ENCODE measurements at places on chromosomes 13 and 19.
A peak's percentile ranks its signal among the peaks of the same experiment; 100 is the strongest.

- no peak for DNase-seq
Observed at GRCh38 chr13:84606616-84607015, 724.3 kb upstream of the SLITRK1 start.

DNA sequence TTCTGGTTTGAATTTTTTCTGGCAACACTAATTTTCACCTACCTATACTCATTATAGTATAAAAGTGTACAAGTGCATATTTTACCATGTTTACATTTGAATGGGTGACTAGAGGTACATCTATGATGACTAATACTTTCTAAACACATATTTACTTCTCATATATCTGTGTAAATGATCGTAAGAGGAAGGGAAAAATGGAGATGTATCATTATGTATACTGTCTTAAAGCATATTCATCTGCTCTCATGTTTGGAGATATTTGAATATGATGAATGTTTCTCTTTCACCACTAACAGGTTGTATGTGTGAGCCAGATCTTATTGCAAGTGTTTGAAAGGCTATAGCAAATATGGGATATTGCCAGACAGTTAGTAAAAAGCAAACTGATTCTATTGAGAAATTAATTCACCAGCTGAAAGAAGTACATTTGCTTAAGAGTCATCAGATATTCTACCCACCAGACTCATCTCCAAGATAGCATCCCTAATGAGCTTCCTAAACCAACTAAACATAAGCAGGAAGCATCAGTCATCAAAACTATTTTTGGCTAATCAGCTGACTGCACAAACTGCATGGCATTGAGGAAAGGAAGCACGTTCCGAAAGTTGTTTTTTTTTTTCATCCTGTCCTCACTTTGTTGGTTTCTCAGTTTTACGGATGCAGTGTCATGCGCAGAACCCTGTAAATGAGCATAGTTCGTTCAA is 738.2 kb downstream of the GPC5 start:
- no peak for DNase-seq

- peak; percentile 8 for DNase-seq
Observed at GRCh38 chr13:113153810-113154748, 4.4 kb upstream of the PROZ start.

DNA sequence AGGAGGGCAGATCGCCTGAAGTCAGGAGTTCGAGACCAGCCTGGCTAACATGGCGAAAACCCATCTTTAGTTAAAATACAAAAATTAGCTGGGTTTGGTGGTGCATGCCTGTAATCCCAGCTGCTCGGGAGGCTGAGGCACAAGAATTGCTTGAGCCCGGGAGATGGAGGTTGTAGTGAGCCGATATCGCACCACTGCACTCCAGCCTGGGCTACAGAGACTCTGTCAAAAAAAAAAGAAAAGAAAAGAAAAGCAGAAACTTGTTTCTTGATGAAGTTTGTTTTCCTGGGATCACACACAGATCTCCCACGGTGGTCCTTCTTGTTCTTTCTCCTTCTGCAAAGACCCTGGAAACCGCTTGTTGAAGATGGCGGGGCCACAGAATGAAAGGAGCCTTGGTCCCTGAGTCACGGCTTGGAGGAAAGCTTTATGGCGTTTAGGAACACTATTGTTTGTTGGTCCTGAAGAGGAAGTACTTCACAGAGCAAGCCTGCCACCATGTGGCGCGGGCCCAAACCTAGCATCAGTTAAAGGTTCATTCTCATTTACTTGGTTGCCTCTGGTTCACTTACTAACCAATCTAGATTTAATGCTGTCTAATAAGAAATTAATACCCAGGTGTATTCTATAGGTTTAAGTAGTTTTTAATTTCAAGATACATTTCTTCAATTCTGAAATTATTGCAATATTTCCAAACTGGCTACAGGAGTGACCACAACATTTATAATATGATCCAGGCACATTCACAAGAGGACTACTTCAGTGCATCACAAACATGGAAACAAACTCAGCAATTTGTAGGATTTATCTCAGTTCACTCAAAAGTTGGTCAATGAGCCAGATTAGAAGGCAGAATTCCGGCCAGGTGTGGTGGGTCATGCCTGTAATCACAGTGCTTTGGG is 21.3 kb upstream of the ARL11 start:
- DNase-seq: peak; percentile 83

DNA sequence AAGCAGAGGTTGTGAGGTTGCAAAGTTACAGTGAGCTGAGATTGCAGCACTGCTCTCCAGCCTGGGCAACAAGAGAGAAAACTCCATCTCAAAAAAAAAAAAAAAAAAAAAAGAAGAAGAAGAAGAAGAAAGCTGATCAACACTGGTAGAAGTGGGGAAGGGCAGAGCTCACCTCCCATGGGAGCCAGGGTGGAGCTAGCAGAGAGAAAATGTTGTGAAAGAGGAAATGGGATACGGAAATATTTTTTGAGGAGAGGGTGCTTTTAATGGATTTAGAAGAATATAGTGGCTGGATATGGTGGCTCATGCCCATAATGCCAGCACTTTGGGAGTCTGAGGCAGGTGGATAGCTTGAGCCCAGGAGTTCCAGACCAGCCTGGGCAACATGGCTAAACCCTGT is 6.8 kb downstream of the GPR42 start:
- no peak for DNase-seq

DNA sequence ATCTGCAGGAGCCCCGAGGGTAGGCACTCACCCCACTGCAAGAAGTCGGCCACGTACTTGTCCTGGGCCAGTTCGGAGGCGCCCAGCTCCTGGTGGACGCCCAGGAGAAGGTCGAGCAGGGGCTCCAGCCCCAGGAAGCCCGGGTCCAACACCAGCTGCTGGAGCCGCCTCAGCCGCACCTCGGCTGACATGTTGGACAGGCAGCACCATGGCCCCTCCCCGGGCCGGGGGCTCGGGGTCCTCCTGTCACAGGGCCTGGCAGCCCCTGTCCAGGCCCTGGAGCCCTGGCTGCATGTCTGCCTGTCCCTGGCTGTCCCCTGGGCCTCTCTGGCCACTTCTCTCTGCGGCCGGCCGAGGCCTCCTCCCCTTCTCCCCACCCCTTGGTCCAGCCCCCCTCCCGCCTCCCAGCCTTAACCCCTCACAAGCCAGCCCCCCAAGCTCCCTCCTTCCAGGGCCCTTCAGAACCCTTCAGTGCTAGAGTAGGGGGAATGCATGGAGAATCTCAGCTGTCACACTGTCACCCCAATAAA is at the start of gene DMPK:
DMPK (minus strand) TSS at position 329 of the 530 bp plus-strand sequence; CDS start at position 191, 138 bp downstream.
- DNase-seq: no peak

- DNase-seq: no peak
Observed at GRCh38 chr13:43389983-43390382, 366.6 kb downstream of the DNAJC15 start.

DNA sequence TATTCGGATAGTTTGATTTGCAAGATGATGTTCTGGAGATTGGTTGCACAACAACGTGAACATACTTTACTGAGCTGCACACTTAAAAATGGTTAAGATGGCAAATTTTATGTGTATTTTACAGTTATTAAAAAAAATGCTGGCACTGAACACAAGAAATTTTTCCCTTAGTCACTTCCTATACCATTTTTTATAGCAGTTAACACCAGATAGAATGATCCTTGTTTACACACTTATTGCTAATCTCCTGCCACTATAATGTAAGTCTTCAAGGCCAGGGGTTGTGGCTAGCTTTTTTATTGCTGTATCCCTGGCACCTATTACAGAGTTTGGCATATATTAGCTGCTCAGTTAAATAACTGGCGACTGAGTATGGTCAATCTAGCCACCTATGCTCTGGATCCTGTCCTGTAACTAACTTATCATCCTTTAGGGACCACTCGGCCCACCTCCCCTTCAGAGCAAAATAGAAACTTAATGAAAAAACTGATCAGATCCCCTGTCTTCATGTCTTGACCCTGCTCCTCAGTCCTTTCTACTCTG is 2.0 kb upstream of the EBPL start:
- peak; percentile 12 for DNase-seq

- no peak for DNase-seq
Observed at GRCh38 chr19:2952953-2953481, 8.2 kb upstream of the ZNF77 start.

DNA sequence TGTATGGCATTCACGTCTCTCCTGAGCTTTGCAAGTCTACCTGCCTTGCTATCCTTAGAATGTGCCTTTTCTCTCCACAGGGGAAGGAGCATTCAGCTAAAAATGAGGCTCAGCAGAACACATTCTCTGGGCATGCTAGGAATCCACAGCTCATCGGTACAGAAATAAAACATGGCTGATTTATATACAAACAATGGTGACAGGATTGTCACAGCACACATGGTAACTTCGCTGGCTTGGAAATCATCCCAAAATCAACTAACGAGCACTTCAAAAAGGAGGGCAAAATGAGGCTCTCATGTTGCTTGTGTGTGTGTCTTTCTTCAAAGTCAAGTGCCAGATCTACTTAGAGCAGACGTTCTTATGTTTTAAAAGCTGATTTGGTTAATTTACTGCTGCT is 373.0 kb downstream of the FGF14 start:
- no peak for DNase-seq

- no peak for DNase-seq
Observed at GRCh38 chr13:26614721-26615120, 57.2 kb downstream of the WASF3 start.

GRCh38 chr19:51370230-51370629 is 1.4 kb upstream of the CLDND2 start:
- DNase-seq: no peak

GRCh38 chr13:88464851-88465250 is 793.7 kb downstream of the SLITRK5 start:
- DNase-seq: no peak

- DNase-seq: no peak
Observed at GRCh38 chr13:57846600-57847173, 215.1 kb downstream of the PCDH17 start.

DNA sequence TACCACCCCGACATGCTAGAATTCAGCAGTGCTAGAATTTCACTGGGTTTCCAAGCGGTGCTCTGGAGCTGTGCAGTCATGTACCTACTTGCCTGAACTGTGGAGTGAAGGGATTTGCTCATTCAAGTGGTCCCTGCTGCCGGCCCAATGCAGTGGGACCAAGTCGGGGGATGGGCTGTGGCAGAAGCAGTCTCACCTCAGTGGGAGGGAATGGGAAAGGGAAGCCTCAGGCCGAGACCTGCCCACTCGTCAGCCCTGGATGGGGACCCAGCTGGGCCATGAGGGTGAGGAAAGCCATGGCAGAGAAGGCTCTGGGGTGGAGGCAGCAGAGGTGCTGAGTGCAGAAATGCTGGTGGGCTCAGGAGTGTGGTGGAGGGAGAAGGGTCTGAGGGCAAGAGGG is 14.9 kb downstream of the KLHL26 start:
- no peak for DNase-seq

- no peak for DNase-seq
Observed at GRCh38 chr13:85825454-85825853, 26.2 kb upstream of the SLITRK6 start.

GRCh38 chr13:32126278-32126677 is 94.7 kb downstream of the FRY start:
- no peak for DNase-seq

- no peak for DNase-seq
Observed at GRCh38 chr13:24630851-24631620, 49.2 kb upstream of the ATP12A start.

- no peak for DNase-seq
Observed at GRCh38 chr19:8609279-8610040, 1.1 kb downstream of the ADAMTS10 start.
